ENCODE measurements at places on chromosomes 6 and 20.

GRCh38 chr6:100466410-100467128, 1.8 kb upstream of the SIM1 start:
- no peak for DNase-seq

DNA sequence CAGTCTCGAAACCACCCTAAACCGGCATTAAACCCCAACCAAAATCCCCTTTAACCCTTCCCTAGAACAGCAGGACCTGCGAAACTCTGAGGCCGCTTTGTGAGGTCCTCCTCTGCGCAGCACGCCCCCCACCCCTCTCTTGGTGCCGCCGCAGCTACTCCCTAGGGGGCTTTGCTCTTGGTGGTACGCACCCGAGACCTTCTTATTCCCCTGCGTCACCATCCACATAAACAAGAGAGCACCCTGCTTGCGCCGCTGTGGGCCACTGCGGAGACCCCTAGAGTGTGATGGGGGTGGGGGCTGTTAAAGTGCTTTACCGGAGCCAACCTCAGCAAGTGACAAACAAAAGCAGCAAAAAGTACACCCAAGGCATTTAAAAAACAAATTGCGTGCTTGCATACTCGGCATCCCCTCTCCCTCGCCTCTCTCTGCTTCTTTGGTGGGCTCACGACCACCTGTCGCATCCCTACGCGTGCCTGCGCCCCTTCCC, 502 bp upstream of the GNAS start:
- no peak for DNase-seq

GRCh38 chr20:1443085-1443484, 23.6 kb downstream of the NSFL1C start:
- no peak for DNase-seq

DNA sequence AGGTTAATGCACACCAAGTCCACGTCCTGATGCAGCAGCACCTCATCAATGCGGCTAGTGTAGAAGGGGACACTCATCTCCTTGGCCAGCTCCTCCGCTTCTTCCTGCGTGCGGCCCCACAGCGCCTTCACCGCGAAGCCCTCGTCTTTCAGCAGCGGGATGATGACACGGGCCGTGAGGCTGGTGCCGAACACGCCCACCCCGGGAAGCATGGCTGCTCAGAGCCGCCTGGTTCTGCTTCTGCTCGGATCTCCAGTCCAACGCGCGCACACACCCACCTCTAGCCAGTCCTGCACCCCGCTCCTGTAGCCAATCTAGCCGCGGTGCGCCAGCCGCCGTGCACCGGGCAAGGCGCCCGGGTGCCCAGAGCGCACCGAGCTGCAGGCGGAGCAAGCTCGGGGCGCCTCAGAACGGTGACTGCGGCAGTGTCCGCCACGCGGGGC, 700 bp downstream of the GFOD1 start:
- DNase-seq: peak; percentile 37

GRCh38 chr20:14913896-14914620, 576.6 kb upstream of the FLRT3 start:
- no peak for DNase-seq

- no peak for DNase-seq
These were observed 2.9 kb downstream of the DSN1 start for GRCh38 chr20:36770680-36771079.

All from uterus (tissue), 4 donors.